ENCODE measurements at places on chromosomes 3 and 15.

GRCh38 chr3:143601723-143602484 is 246.4 kb downstream of the SLC9A9 start:
- no peak for DNase-seq

- DNase-seq: no peak
Measured at GRCh38 chr15:78618064-78618463, 2.7 kb downstream of the CHRNA3 start.

DNA sequence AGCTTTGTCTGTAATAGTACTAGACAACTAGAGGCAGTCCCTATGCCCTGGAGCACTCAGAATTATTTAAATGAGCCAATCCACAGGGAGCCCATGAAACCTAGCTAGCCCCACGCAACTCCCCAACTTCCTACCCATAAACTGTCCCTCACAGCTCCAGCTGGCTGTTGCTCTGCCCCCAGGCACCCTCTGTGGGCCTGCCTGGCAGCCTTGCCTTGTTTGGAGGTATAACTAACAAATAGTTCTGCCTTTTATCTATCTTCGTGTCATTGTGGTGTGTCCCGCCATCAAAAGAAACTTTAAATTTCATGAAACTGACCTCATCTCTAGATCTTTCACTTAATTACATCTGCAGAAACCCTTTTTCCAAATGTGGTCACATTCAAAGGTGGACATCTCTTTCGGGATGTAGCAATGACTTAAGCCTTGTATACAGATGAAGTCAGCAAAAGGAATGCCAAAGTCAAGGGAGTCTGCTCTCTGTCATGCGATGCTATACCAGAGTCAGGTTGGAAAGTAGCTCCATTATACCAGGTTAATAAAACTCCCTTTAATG is 1.8 kb upstream of the RTP3 start:
- no peak for DNase-seq

DNA sequence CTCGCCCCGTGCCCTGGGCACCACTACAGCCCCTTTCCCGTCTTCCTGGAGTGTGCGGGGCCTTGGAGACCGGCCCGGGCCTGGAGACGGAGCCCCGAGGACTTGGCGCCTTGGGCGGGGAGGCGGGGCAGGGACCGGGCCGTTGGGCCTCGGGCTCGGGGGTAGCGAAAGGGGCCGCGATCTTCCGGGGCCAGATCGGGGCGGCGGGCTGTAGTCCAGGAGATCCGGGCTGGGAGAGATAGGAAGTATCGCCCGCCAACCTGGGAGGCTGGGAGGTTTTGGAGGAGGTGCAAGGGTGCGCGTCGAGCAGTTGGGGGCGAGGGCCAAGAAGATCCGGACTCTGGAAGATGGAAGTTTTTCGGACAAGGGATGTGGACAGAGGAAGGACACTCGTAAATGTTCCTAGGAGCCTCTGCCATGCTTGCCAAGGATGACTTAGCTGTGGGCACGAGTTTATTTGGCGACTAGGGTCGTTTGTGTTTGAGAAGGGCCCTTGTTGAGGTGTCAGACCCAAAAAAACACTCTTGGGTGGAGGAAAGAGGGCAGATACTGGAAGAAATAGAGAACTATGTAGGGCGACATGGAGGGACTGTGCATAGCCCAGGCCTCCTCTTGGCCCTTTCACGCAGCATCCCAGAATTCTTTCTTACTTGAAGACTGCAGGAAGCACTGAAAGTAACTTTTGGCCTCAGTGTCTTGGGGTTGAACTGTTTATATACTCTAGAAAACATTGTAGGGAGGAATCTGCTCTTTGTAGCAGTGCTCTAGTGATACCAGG is 712 bp downstream of the RTF1 start:
- DNase-seq: no peak

Data from dermis microvascular lymphatic vessel endothelial cell (primary cell).